ENCODE measurements at places on chromosomes 7 and 10.

DNA sequence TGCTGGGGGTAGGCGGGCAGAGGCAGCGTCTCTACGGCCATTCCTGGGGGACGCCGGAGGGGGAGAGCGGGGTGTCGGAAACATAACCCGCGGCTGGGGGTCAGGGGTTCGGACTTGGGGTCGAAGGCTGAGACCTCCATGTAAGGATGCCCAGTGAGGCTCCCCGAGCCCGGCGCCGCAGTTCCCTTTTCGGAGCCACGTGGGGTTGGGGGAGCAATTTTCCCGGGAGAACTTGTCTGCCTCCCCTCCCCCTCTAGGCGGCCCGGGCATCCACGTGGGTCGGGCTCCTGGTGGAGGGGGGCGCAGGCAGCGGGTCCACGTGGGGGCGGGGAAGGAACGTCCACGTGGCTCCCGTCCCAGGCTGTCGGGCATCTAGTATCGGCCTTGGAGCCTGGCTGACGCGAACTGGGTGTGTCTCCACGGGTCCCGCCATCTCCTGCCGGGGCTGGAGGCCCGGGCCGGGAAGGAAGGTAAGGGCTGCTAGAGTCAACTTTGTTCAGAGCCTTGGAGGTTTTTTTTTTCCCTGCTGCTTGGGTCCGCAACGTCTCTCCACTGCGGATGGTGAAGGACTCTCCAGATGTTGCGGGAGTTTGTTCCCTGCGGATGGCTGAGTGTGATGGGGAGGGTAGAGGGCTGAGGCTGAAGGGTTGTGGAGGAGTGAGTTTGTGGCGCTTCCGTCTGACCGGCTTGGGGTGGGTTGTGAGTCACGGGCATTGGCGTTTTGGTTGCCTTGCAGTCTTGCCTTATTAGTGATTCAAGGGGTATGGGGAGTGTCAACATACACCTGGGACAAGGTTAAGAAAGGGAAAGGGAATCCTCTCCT is 744 bp downstream of the PPRC1 start:
- DNase-seq, result peak; percentile 64

DNA sequence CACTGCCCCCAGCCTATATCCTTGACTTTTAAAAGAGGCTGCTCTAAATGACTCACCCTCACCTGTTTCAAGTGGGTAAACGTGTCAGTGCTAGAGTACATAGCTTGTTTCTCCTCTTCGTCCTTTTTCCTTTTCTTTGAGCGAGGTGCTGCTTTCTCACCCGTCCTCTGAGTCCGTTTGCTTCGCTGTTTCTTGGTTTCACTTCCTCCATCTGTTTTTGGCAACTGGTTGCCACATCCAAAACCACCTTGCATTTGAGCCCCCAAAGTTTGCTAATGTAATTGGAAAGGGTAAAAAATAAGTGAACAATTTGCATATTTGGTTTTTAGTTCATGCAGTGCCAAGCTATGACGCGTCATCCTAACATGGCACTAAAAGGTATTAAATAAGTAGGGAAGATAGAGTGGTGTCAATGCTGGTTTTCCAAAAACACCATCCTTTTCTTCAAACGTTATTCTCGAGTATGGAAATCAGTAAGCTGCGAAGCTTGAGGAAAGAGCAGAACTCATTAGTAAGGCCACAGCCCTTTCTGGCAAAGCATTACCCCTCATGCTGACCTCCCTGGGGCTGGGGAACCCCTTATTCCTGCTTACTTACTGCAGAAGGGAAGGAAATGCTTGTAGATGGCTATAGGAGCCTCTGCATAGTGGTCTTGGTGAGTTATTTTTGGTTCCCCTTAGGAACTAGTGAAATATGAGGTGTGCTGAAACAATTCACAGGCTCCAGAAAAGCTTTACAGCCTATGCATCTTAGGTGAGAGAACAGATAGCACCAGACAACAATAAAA is 133.5 kb downstream of the GALNT11 start:
- no peak for DNase-seq

DNA sequence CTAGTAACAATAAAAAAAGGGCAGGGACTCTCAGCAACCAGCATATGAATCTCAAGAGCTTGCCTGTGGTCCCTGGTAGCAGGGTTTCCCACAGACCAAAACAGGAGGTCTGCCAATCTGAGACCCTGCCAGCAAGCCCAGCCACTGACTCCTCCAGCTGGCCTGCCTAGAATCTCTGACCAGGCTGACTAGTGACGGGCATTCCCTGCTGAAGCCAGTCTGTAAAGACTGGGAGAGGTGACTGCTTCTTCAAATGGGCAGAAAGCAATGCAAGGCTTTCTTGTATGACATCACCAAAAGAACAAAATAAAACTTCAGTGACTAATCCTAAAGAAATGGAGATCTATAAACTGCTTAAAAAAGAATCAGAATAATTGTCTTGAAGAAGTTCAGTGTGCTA is 249.4 kb downstream of the TCF7L2 start:
- DNase-seq, result no peak

GRCh38 chr10:132522521-132523411 is 14.8 kb upstream of the INPP5A start:
- DNase-seq, result peak; percentile 28

- no peak for DNase-seq
These were observed 529 bp downstream of the HPS1 start for GRCh38 chr10:98446151-98446660.

DNA sequence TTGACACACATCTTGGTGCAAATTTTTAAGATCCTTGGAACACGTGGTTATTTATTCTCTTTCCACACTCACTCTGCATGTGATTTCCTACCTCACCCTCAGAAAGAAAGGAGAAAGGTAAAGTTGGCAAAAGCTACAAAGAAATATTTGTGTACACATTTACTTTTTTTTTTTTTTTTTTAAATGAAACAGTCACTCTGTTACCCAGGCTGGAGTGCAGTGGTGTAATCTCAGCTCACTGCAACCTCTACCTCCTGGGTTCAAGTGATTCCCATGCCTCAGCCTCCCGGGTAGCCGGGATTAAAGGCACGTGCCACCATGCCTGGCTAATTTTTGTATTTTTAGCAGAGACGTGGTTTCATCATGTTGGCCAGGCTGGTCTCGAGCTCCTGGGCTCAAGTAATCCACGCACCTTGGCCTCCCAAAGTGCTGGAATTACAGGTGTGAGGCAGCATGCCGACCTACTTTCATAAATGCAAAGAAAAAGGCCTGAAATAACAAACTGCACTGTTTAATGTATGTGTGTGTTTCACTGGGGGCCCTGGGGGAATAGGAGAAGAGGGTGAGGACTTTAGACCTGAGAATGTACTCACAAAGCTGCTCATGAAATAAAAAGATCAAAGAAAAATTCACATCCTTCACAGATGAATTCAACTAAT is 71.6 kb upstream of the GRID1 start:
- DNase-seq, result no peak

GRCh38 chr7:49669285-49669684 is 104.2 kb upstream of the VWC2 start:
- no peak for DNase-seq

DNA sequence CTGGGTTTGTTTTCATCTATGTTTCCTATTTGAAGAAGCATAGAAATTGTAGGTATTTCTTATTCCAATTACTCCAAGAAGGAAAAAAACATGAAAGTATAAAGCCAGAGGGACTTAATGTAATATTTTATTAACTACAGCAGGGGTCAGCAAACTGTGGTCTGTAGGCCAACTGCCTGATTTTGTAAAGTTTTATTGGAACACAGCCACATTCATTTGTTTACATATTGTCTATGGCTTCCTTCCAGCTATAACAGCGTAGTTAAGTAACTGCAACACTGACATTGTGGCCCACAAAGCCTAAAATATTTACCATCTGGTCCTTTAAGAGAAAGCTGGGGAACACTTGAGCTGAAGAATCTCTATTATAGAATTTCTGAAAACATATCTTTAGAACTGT is 306.2 kb downstream of the BICC1 start:
- DNase-seq, result no peak

GRCh38 chr10:3807211-3807927 is 22.4 kb upstream of the KLF6 start:
- DNase-seq, result no peak

DNA sequence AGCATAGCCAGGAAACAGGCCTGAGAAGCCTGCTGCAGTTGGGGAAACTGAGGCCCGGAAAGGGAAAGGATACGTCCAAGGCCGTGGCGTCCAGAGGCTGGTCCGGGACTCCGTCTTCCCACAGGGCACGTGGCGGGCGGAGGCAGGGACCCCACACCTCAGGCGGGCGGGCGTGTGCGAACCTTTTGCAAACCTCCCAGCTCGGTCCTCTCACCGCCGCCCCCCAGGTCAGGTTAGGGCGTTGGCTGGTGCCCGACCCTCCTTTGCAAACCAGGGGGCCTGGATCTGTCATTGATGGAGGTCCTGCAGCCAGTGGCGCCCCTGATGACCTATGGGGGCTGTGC is 19.3 kb downstream of the FAM20C start:
- DNase-seq, result no peak

GRCh38 chr7:37728747-37729146 is 45.2 kb downstream of the GPR141 start:
- DNase-seq, result no peak

GRCh38 chr7:108057951-108058481 is 55.1 kb upstream of the LAMB1 start:
- DNase-seq, result no peak

GRCh38 chr10:73850863-73851461 is 23.4 kb downstream of the CAMK2G start:
- no peak for DNase-seq
